ENCODE measurements at places on chromosomes 1 and 21.
A peak's percentile ranks its signal among the peaks of the same experiment; 100 is the strongest.

GRCh38 chr1:164519426-164519825 is 39.6 kb upstream of the PBX1 start:
- no peak for DNase-seq

GRCh38 chr1:46068525-46068924 is 63.9 kb downstream of the PIK3R3 start:
- no peak for DNase-seq

DNA sequence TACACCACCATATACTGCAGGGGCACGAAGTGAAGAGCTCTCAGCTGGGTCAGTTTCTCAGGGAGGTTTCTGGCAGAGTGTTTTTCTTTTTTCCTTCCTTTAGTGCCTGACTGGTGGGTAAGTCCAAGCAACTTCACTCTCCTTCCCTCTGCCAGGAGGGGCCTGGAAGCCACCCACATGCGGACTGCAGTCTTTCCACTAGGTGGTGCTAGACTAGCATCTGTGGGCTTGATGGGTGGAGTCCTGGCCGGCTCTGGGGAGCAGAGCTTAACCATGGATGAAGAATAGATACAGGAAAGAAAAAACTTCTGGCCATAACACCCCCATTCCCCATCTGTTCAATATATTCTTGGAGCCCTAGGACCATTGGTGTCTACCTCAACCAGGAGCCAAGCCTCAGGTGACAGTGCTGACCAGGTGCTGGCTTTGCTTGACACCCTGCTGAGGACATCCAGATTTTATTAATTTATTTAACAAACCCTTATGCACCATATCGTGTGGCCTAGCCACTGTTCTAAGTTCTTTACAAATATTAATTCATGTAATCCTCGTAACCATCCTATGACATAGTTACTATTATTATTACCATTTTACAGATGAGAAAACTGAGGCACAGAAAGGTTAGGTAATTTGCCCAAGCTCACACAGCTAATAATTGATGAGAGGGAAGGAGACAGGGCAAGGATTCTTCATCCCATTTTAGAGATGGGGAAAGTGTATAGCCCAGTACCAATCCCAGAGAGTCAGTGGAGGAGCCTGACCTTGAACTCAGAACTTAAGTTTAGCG is 126.7 kb upstream of the CSF3R start:
- DNase-seq: peak; percentile 63

GRCh38 chr21:45469273-45470086 is 64.5 kb downstream of the COL18A1 start:
- DNase-seq: peak; percentile 65

- no peak for DNase-seq
Measured at GRCh38 chr21:40950970-40951369, 104.0 kb upstream of the DSCAM start.

DNA sequence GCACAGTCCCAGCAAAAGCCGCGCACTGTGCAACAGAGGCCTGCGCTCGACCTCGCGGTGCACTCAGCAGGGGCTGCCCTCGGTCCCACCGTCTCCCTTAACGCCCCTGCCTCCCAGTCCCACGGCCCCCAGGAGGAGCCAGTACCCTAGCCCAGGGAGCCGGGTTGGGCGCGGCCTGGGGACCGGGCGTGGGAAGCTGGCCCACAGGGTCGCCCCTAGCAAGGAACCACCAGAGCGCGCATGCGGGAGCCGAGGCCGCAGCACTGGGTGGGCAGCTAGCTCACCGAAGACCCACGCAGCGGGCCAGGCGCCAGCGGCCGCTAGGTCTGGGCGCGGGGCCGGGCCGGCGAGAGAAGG is 21.6 kb upstream of the ZNF678 start:
- DNase-seq: no peak

DNA sequence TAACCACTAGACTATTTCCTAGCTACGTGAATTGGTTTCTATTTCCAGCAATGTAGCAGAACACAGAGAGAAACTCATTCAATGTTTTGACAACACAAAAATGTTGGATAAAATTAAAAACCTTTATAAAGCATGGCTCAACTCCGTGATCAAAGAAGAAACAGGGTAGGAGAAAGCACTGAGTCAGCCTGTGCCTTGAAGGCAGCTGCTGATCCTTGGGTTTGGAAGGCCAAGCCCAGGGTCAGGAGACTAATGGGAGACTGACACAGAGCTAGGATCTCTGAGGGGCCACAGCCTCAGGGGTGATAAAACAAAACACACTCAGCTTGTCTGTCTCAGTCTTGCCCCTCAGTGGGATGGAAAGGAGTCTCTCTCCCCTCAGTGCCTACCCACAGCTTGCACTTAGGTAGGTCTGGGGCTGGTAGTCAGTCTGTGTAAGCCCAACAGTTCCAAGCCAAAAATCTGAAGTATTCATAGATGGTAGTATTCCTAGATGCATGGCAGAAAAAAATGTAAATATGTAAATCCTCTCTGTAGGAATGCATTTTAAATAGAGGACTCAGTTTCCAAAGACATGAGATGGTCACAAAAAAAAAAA is 53.3 kb downstream of the B3GALNT2 start:
- DNase-seq: no peak

GRCh38 chr1:209703834-209704504 is 677 bp upstream of the HSD11B1 start:
- DNase-seq: no peak

- DNase-seq: no peak
Measured at GRCh38 chr1:206925106-206925736, 3.5 kb upstream of the FCMR start.

- no peak for DNase-seq
Measured at GRCh38 chr1:170872663-170873062, 62.7 kb upstream of the MROH9 start.

DNA sequence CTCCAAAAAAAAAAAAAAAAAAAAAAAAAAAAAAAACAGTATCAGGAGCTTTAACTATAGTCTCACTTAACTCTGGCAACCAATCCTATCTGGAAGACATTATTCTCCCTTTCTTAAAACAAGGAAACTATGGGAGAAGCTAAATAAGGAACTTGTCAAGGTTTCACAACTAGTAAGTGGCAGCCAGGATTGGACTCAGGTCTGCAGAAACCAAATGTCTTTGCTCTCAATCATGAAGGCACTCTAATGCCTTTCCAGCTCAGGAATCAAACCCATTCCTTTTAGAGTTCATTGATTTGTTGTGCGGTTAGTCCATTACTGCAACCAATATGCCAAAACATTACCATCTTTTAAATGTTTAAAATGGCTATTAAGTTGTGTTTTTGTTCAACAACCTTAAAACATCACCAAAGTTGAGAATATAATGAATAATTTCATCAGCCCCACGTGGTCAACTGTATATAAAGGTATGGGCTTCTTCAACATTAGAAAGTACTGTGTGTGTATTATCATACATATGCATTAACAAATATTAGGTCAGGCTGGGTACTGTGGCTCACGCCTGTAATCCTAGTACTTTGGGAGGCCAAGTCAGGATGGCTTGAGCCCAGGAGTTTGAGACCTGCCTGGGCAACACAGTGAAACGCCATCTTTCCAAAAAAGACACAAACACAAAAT is 1.5 kb downstream of the EPRS1 start:
- DNase-seq: no peak

GRCh38 chr1:44010935-44011471 is 19.6 kb downstream of the CCDC24 start:
- peak; percentile 92 for DNase-seq

GRCh38 chr1:76115171-76115570 is 40.6 kb downstream of the ST6GALNAC3 start:
- DNase-seq: peak; percentile 36

- DNase-seq: no peak
Measured at GRCh38 chr1:158089925-158090637, 90.6 kb upstream of the CD1D start.

GRCh38 chr1:207672522-207673130 is 27.7 kb downstream of the CR1L start:
- DNase-seq: peak; percentile 43

GRCh38 chr1:186923486-186923885 is 94.7 kb downstream of the PLA2G4A start:
- DNase-seq: no peak

DNA sequence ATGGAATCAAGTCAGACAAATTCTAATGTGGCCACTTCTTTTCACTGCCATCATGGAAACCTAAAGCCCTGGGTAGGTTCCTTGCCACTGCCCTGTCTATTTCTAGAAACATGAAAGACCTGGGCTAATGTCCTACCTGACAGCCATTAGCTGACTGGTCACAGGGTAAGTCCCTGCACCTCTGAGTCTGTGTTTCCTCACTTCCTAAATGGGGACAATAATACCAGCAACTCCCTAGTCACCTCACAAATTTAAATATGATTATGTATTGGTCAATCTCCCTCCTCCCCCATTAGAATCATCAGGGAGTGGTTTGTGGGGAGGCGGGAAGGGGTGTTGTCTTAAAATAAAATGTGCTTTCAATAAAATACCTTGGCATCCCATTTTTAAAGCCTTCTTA is 2.2 kb downstream of the CREG1 start:
- no peak for DNase-seq

- DNase-seq: no peak
Measured at GRCh38 chr1:204438628-204439027, 27.0 kb upstream of the PPP1R15B start.

GRCh38 chr1:42822800-42823392 is 5.7 kb upstream of the SVBP start:
- no peak for DNase-seq

All from putamen (tissue), 1 donor.